Activated CD4-positive, alpha-beta T cell treated with anti-CD3 and anti-CD28 coated beads, Interleukin-2, amount 50 U/mL, for 1 hour (primary cell): ENCODE measurements at places on chromosomes 12 and 14.

DNA sequence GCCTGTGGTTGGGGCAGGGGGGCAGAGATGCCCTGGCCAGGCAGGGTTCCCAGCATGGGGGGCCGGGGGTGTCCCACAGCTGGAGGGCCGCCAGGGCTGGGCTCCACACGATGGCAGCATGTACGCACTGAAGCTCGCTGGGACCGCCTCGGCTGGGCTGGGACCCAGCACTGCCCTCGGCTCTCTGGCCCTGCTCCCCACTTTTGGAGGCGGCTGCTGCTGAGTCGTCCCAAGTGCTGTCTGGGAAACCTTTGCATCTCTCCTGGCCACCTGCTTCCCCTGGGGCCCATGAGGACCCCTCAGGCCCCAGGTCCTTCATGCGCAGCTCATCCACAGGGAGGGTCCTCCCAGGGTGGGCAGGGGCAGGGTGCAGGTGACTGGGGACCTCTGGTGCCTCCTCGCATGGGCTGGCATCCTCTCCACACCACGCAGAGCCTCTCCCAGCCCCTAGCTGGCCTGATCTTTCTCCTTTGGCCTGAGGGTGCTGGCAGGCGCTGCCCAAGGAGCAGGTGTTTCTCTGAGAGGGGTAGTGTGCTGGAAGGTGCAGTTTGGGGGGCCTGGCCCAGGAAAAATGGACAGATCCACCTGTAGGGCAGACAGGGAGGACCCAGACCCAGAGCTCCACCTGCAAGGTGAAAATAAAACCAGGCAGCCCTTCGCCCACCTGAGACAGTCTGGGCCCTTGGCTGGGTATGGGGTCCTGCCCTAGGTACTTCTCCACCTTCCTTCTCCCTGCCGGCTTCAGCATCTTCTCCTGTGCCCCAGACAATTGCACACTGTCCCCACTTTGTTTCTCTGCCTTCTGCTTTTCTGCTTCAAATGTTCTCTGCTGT is 46.9 kb downstream of the DLK1 start:
- no peak for DNase-seq

DNA sequence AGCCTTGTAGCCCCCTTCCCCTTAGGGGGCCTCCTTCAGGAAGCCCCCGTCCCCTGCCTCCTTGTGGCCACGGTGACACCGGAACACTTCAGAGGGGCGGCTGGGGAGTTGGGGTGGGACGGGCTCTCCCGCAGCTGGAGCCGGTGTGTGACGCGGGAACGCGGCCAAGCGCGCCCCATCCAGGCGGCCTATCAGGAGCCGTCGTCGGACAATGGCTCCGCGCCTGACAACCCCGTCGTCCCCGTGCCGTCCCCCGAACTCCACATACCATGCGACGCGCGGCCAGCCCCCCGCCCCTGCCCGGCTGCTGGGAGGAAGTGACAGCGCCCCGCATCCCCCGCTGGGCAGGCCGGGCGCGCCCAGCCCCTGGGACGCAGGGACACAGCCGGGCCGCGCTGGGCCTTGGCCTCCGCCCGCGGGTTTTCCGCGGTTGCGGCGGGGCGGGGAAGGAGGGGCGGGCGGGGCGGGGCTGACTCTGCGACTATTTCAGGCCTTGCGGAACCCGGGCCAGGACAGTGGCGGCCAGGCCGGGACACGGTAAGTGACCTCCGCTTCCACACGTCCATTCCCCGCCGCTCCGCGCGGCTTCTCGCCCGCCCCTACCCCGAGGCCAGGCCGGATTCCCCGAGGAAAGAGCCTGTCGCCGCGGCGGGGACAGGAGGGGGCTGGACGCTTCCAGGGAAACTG is at the start of gene TNFAIP2:
TSS of gene TNFAIP2 (plus strand) at position 515 of the 687 bp plus-strand sequence. CDS start 2,997 bp downstream, outside the sequence.
- no peak for DNase-seq

- DNase-seq, result no peak
Observed at GRCh38 chr12:56104815-56105608, 653 bp downstream of the PA2G4 start.

- DNase-seq, result no peak
Observed at GRCh38 chr14:75401361-75401760, 26.5 kb upstream of the JDP2 start.

GRCh38 chr14:37721976-37722659 is 126.7 kb downstream of the TTC6 start:
- DNase-seq, result no peak

DNA sequence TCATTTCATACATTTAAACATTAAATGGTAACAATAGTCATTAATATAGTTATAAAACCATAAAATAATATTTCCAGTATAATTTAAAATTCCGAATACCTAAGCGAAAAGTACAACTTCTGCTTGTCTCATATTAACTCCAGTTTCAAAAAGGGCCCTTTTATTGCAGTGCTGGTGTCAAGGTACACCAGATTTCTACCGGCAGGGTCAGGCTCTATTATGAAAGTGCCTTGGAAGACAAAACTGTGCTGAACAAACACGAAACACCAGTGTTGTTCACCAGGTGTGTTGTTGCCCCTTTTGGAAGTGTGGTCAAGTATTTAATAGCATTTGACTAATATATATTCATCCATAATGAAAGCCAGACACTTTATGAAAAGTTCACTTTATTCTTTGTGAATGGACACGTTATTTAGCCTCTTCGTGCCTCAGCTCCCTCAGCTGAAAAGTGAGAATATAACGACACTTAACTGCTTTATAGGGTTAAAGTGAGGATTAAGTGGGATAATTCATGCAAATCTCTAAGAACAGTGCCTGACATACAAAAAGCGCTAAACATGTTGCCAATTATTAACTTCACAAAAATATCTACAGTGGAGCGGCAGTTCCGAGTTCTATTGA is 20.3 kb upstream of the GNS start:
- DNase-seq, result no peak

DNA sequence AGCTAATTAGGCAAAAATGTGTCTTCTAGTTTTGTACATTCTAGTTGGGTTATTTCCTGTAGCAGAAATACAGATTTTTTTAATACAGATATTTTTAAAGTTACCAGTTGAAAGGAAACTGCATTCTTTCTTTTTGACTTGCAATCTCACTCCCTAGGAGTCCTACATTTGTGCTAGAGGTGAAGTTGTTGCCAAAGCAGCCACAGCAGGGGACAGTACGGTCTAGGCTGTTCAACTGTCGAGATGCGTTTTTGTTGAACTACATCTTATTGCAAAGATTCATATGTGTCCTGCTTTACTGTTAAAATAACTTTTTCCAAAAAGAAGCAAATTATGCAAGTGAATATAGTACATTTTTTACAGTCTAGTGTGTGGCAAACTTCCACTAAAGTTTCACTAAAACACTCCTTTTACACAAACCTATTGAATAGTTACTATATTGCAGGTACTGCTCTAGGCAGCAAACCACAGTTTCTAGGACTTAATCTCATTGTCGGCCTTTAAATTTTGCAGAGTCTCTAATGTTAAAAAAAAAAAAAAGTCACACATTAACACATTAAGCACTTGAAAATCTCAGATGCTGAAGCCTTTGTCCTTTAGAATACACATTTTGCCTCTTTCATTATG is 30.2 kb upstream of the SRGAP1 start:
- no peak for DNase-seq

GRCh38 chr14:64711039-64711438 is 6.8 kb downstream of the PLEKHG3 start:
- no peak for DNase-seq

DNA sequence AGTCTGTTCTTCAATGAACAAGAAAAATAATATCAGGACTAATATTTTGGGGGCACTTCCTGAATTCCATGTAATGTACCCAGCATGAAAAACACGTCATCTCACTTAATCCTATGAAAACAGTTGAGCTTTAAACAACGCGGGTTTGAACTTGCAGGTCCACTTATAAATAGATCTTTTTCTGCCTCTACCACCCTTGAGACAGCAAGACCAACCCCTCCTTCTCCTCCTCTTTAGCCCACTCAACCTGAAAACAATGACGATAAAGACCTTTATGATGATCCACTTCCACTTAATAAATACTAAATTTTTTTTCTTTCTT is 203.9 kb upstream of the KRR1 start:
- no peak for DNase-seq

GRCh38 chr12:80590085-80590484 is 117.3 kb upstream of the MYF6 start:
- DNase-seq, result no peak

DNA sequence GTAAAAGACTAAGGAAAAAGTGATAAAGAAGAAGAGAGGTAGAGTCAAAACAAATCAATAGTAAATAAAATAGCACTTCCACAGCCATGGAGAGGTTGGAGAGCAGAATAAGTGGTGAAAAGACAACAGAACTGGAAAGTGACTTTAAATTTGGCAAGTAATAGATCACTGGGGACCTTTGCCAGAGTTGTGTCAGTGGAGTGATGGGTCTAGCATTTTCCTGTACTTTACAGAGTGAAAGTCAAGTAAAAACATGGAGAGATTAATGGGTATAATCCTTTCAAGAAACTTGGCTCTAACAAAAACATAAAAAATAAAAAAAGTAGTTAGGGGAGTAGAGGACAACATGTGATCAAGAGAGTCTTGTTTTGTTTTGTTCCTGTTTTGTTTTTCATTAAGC is 502.2 kb upstream of the RPL10L start:
- DNase-seq, result no peak

DNA sequence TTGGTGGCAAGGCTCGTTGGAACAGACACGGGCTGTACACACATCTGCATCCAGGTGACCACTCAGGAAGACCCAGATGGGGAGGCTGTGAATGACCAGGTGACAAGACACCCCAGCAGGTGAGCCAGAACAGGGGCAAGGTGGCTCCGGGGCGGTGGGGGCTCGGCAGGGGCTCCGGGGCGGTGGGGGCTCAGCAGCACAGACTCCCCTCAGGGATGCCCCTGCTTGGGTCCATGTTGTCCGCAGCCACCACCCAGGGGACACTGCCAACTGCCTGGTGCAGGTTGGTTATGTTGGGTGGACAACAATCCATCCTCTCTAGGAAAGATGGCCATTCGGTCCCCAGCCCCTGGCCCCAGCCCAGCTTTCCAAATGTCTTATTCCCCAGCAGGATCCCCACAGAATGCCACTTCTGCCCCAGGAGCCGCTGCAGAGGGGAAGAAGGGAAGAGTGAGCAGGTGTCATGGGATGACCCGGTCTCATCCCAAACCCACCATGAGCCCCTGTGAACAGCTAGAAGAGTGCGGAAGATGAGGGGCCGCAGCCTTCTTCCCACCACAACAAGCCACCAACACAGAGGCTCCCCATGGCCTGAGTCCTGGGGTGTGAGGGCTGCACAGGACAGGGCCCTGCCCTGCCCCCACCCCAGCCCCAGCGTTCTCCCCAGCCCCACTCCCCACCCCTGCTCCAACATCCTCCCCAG is 31.4 kb upstream of the C14orf180 start:
- no peak for DNase-seq

- DNase-seq, result no peak
Observed at GRCh38 chr12:76690921-76691700, 72.8 kb upstream of the ZDHHC17 start.
